ENCODE measurements at places on chromosomes 4 and X.

DNA sequence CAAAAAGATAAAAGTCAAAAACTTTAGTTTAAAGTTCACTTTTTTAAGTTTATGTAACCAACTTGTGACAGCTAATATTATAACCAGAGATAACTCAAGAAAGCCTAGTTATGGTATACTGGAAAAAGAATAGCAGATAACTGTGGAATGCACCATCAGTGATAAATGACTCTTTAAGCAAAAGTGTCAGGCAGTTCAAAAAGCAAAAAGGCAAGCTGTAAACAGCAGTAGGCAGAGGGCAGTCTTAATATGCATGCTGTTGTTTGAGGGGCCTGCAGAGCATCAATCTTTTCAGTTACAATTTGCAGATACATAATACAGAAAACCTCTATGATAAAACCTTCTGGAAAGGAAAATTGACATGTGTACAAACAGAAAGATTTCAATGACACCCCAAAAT, 81.8 kb upstream of the JADE1 start:
- no peak for DNase-seq

GRCh38 chrX:114065577-114066223, 518.2 kb upstream of the HTR2C start:
- no peak for DNase-seq

GRCh38 chrX:8988446-8988845, 45.5 kb downstream of the FAM9B start:
- no peak for DNase-seq

DNA sequence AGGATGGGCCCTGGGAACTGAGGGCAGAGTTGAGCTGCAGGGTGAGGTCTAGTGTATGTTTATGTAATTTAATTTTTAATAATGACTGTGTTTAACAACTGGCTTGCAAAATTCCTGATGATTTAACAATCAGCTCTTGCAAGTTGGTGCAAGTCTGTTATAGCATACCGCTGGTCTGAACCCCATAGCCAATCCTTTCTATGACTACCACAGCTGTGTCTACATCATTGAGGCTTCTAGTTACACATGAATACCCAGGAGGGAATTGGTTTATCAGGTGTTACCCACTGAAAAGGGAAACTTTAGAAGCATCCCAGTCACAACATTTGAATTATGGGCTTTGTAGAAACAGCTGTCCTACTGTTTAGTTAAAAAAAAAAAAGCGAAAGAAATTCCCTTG, 38.3 kb downstream of the SUPT20HL1 start:
- DNase-seq: no peak

- no peak for DNase-seq
These were observed 599 bp upstream of the IL2RG start for GRCh38 chrX:71111921-71112431.

DNA sequence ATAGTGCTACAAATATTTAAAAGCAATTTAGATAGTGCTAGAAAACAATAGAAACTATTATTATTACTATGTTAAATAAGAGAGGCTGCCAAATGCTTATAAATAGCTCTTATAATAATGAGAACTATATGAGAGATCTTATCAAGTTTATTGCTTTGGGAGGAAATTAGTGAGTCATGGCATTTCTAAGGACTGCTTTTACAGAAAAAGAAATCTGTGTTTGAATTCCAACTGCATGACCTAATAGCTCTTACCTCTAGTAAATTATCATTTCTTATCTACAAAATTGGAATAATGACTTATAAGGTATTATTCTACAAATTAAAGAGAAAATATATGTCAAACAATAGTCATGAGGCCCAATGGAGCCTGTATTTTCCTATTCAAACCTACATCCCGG, 177.2 kb downstream of the GABRG1 start:
- DNase-seq: no peak

DNA sequence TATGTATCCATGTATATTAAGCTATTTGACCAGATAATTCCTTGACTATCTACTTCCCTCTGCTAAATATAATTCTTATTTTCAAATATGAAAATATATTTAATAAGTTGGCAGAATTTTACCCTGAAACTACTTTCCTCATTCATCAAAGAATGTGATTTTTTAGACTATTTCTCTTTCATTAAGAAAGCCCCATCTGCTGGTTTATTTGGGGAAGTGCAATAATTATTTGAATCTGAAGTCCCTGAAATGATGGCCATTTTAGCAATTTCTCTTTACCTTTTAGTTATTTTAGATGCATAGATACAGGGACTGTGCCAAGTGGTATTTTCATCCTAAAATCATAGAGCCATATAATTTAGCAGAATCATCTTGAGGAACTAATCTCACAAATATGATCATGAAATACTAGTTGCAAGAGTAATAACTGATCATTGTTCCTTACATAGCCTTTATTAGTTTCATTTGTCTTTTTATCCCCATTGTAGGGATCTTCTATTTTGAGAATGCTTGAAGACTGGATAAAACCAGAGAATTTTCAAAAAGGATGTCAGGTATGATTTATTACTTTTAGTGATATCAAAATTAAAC, 39.0 kb downstream of the ENPEP start:
- no peak for DNase-seq

DNA sequence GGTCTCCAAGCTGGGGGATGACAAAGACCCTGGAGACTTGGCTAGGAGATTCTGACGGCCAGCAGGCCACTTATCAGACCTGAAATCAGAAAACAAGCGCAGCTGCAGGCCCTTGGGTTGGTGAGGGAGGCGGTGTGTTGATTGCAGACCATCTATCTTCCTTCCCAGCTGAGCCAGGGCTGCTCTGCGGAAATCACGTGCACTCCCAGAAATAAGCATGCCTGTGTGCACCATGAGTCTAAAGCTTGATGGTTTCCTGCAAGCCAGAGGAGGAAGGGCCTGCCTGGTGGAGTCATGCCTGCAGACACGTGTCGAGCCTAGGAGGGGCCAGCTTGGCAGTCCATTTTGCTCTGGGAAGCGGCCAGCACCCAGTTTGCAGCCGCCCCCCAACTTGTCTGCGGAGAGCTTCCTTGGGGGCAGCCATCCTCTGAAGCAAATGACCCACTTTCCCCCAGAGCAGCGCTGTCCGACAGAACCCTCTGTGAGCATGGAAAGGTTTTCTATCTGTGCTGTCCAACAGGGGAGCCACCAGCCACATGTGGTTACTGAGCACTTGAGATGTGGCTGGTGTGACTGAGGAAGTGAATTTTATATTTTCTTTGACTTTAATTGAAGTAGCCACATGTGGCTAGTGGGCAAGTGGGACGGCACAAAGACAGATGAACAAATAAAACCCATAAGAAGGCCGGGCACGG, 175.7 kb upstream of the BCOR start:
- DNase-seq: no peak

GRCh38 chrX:44484607-44485146, 58.0 kb downstream of the FUNDC1 start:
- no peak for DNase-seq

DNA sequence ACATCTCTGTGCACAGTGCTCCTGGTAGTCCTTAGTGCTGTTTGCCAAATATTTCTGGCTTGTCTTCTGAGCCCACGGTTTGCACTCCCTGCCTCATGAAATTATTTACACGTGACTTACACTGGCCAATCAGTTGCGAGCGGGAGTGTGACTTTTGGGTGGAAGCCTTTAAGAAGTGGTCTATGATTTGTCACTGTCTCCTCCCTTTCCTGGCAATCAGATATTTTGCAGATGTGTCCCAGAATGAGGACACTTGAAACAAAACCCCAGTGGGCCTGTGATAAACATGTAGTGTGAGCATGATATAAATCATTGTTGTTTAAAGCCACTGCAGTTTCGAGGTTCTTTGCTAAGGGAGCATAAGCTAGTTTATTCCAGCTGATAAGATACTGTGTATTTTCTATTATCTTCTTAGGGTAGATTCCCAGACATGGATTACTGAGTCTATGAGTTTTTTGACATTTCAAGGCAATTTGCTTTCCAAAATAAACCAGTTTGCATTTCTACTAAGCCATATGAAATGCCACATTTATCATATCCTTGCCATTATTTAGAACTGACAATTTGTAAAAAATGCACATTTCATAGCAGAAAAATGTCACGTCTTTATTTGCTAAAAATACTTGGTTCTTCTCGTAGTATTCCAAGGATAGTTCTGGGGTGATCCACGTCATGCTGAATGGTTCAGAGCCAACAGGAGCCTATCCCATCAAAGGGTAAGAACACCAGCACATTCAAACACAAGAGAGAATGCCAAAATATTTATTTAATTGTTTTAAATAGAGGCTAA, 12.0 kb downstream of the BST1 start:
- no peak for DNase-seq

GRCh38 chrX:118179161-118179560, 62.6 kb upstream of the KLHL13 start:
- DNase-seq: no peak

DNA sequence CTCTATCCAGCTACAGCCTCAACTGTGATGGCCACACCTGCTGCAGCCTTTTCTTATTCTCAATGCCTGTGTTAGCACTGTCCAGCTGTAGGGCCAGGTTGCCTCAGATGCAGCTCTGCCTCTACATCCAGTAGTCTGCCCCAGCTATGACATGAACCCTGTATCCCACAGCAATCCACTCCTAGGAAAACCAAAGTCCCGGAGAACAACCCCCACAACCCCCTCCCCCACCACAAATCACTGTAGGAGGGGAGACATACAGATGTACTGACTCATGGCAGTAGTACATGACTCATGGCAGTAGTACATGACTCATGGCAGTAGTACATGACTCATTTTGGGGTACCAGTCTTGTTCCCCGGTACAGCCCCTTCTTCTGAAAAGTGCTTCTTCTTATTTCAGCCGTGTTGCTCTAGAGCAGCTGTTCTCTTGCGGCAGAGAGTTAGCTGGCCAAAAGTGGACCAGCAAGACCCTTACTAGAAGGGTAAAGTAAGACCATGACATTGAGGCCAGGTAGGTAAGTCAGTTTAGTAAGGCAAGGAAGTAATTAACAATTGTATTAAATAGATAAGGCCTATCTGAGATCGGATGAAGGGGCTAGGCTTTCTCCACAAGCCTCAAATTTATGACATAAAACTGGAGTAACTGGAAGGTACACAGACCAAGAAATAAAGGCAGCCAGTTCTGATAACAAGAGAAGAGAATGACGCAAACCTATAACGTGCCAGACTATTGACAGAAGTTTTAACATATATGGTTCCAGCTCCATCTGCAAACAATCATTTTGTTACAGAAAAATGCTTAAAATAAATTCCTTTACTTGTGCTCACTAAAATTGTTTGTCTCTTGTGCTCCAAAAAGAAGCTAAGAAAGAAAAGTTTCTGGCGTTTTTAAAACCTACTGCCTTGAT, 221.4 kb downstream of the TACR3 start:
- DNase-seq: no peak

DNA sequence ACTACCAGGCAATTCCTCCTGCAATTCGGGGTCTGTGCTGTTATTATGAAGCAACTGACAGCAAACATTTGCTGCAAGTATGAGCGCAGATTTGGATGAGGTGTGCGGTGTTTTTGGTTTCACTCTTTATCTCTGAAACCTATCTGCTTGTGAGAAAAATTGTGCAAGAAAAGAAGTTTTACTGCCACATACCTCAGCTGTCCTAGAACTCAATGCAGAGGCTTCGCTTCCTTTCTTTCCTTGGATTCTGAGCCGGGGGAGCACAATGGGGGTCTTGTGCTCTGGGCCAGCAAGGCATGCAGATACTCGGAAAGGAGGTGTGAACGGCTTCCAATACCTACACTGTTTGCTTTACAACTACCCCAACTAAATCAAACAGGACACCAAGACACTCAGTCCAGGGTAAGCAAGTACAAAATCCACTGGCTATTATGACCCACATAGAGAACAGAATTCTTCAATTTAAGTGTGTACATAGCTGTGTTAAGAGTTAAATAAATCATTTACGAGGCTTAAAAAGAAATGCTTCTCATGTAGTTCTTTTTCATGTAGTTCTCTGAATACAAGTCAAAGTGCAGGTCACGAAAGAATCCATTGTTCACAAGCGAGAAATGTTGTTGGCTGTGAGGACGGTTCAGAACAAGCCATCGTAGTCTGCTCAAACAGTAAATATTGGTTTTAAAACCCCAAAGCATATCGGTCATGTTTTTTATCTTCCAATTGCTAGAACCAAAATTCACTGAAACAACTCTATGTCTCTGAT, 1.1 kb downstream of the SORBS2 start:
- no peak for DNase-seq

DNA sequence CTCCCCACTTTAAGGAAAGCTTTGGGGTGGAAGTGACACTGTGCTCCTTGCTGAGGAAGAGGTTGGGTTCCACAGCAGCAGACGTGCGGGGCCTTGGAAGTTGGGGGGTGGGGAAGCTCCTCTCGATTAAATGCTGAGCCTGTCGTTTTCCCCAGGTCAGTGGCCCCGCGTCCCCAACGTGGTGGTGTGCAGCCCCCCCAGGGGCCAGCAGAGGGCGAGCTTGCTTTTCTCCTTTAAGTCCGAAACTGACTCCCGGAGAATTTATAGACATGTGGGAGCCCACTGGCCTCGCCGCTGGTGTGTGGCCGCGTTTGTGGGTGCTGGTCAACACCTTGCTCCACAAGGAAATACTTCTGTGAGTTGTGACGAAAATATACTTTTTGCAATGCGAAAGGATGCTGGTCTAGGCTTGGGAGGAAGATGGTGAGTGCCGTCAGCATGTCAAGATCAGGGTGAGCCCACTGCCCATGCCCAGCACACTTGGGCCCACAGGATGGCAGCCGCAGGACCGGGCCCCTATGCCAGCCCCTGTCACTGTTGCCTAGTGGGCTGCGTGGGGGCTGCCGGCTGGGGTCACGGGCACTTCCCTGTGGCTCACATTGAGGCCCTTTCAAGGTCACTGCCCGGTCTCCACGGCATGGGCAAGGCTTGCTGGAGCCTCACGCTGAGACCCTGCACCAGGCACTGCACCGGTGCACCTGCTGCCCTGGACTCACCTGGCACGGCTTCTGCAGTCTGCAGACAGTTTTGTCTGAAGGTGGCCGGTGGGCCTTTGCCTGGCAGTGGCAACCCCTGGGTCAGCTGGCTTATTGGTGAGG, 9.4 kb downstream of the UVSSA start:
- peak; percentile 14 for DNase-seq

- no peak for DNase-seq
These were observed 66.1 kb downstream of the DNAAF6 start for GRCh38 chrX:107272431-107272921.

GRCh38 chr4:140856621-140857062, 100.5 kb upstream of the TBC1D9 start:
- no peak for DNase-seq

GRCh38 chr4:42458657-42459056, 61.4 kb downstream of the SHISA3 start:
- no peak for DNase-seq

GRCh38 chr4:6452897-6453687, 19.3 kb downstream of the PPP2R2C start:
- no peak for DNase-seq

DNA sequence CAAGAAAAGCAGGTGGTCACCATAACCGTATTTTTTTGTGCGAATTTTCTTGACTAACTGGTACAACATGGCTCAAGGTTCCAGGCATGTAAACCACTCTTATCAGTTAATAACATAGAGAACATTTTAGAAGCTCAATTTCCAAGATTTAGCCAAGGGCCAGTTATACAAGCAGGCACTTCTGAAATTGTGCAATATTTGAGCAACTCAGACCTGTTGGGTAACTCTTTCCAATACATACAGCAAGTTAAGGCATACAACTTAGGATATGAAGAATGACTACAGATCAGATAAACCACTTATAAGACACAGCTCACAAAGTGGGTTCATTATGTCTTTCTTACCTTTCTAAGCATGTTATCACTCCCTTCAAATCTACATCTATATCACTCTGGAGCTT, 43.9 kb downstream of the ZNF280C start:
- no peak for DNase-seq

All from stimulated activated CD4-positive, alpha-beta T cell treated with anti-CD3 and anti-CD28 coated beads, TNF-alpha, amount 100 ng/mL, for 1 hour (primary cell).